Stimulated activated CD8-positive, alpha-beta memory T cell treated with anti-CD3 and anti-CD28 coated beads, Interleukin-15, amount 100 ng/mL, for 48 hours (primary cell): ENCODE measurements at places on chromosomes 6 and 20.

DNA sequence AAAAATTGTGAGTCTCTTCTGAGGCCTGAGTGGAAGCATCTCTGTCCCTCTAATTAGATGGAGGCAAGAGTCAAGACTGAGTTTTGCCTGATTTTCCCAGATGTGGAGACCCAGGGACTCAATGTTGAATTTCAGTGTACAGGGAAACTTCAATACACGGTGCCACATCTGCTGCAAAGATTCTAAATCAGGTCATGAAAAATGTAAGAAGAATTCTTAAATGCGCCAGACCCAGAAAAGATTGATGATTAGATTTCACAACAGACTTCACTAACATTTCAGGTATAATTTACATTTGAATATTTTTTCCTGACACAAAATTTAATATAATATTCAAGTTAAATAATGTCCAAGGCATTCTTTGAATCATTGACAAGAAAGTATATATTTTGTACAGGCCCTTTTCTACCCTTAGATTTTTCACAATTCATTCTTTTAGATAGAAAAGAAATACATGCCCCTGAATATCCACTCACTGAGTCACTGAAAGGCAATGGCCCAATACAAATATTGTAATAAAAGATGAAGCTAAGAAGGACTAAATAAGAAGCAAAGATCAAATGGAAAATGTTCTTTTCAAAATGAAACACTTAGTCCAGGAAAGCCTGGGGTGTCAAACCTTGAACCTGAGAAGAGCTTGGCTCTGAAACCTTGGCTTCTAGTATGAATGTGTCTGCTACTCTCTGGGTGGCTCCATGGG is 18.2 kb upstream of the HDGFL1 start:
- DNase-seq: no peak

DNA sequence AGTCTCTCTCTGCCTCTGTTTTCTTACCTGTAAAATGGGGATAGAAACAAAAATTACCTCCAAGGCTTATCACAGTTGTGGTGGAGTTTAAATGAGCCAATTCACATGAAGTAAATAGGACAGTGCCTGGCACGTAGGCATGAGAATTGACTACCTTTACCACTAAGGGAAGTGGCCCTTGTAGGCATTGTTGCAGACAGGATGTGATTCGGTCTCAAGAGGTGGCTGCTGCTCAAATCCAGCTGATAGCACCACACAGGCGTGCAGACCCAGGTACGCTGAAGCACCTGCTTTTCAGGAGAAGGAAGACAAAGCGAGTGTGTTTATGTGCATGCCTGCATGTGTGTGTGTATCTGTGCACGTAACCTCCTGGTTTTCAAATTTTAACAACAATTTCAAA is 108.6 kb downstream of the EYA2 start:
- no peak for DNase-seq

GRCh38 chr20:51335329-51335841 is 207.1 kb downstream of the NFATC2 start:
- peak; percentile 47 for DNase-seq

DNA sequence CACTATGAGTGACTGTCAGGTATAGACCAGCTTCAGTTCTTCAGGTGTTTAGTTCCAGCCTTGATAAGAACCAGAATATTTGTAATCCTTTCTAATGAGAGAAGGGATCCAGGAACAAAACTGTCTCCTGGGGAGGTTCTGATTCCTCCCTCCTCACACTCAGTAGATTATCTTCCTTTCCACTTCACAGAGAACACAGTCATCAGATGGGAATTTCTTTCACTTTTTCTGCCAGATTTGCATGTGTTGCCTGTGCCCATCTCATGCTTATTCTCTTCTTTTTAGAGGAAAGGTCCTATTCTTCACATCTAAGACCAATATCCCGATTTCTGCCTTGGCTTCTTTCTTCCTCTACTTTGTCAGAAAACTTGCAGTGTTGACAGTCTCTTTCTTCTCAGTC is 50.8 kb downstream of the CD109 start:
- DNase-seq: no peak

DNA sequence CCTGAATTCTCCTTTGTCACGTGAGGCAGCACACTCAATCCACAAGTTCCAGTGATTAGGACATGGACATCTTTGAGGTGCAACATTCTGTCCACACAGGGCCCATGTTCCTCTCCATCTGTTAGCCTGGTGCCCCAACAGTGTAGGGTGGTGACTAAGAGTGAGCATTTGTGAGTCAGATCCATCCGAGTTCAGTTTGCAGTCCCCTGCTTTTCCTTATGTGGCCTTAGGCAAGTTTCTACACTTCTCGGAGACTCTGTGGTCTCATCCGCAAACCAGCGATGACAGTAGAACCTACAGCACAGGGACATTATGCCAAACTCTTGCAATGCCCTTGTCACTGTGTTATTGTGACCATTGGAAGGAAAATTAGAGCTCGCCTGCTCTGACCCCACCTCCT is 178.7 kb upstream of the CDH4 start:
- DNase-seq: no peak

GRCh38 chr6:157246048-157246630 is 77.2 kb downstream of the TMEM242 start:
- no peak for DNase-seq

DNA sequence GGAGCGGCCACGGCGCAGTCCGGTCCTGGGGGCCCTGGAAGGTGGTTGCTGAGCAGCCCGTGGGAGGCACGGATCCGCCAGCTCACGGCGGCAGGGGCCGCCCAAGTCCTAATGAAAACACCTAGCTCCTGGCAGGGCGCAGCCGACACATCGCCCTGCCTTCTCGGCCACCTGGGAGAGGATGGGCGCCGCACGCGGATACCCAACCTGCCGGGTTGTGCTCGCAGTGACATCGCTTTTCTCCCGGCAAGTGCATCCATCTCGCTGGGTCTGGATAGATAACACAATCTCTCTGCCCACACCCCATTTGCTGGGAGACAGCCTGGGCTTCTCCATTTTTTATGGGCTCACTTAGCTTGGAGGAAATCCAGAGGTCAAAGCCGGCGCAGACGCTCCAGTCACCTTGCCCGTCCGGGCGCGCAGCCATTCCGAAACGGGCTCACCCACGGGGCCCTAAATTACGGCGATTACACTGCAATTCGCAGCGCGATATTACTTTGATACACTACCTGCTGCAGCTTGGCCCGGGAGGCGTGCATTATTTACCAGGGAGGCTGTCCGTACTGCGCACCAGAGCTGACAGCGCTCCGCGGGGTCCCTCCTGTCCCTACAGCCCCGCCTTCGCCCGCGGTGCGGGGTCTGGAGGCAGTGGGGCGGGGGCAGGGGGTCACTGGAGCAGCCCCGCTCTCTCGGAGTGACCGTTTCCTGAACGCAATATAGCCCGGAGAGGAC is 36.2 kb upstream of the CCDC167 start:
- no peak for DNase-seq

DNA sequence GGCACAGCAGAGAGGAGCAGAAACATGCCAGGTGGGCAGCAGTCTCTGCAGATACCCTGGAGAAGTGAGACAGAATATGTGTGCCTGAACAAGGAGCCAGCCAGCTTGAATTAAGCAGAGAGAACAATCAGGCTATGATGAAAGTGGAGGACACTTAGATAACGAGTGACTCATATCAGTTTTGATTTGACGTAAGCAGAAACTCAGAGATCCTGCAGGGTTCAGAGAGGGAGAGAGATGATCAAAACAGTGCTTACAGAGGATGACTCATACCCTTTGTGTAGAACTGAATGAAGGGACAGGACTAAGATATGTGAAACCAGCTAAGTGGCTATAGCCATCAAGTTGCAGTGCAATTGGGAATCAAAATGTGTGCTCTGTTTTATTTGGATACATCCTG is 300.7 kb downstream of the TENT5A start:
- DNase-seq: no peak

DNA sequence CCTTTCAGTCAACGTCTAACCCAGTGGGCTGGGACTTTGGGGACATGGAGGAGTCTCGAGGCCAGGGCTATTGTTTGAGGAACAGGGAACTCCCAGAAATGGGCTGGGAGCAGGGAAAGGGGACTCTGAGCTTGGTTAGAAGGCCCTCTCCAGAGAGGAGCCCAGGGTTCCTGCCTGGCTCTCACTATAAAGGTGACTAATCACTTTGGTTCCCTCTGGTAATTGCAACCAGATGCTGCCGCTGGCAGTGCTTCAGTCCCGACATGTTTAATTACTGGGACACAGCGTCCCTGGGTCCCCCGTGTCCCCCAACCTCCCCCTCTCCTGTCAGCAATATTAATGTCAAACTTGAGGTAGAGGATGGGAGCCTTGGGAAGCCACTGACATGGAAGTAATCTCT is 5.0 kb upstream of the GDF5 start:
- no peak for DNase-seq

- no peak for DNase-seq
Measured at GRCh38 chr20:10634211-10634610, 39.6 kb downstream of the JAG1 start.

- no peak for DNase-seq
Measured at GRCh38 chr6:149751239-149751638, 1.7 kb downstream of the PCMT1 start.

DNA sequence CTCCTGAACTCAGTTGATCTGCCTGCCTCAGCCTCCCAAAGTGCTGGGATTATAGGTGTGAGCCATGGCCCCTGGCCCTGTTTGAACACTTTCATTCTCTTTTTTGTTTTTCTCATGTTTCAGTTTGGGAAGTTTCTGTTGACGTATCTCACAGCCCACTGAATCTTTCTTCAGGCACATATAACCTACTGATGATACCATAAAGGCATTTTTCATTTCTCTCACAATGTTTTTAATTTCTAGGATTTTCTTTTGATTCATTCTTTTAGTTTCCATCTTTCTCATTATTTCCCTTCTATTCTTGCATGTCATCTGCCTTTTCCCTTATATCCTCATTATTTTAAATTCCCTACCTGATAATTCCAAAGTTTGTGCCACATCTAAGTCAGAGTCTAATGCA is 58.5 kb upstream of the EZR start:
- DNase-seq: no peak

- no peak for DNase-seq
Measured at GRCh38 chr20:4985658-4986057, 15.7 kb downstream of the SLC23A2 start.

GRCh38 chr6:103578115-103578514 is 1281.6 kb downstream of the HACE1 start:
- DNase-seq: no peak

- no peak for DNase-seq
Measured at GRCh38 chr6:15408758-15409157, 162.9 kb downstream of the JARID2 start.

GRCh38 chr6:100229512-100229911 is 235.2 kb downstream of the SIM1 start:
- DNase-seq: no peak

DNA sequence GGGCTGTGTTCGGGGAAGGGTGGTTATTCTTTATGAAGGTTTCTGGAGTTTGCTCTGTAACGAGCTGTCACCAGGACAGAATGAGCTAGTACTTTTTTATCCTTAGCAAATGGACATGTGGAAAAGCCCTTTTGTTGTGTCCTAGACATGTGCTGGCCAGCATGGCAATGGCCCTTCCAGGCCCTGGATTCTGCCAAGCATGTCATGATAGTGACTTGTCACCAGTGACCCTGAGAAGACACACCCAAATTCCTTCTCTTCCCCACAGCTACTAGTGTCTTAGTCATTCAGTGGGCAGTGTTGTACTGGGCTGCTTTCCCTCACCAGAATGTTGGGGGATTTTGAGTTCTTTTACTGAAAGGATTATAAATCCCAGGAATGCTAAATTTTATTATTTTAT is 74.0 kb upstream of the XRN2 start:
- DNase-seq: no peak

DNA sequence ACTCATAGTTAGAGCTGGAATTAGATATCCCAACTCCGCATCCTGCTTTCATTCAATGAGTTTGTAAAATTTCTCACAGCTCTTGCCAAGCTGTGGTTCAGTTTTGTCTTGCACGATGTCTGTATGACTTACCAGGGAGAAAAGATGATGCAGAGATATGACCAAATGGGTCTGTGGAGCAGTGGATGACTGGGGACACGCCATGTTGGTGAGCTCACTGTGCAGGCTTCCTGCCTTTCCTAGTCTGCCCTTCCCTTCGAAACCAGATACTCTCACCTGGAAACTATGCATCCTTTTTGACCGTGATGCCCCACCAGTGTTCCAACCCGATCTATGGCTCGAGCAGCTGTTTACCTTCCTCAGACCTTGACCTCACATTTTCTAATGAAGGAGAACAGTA is 262.7 kb upstream of the BMP2 start:
- DNase-seq: no peak

DNA sequence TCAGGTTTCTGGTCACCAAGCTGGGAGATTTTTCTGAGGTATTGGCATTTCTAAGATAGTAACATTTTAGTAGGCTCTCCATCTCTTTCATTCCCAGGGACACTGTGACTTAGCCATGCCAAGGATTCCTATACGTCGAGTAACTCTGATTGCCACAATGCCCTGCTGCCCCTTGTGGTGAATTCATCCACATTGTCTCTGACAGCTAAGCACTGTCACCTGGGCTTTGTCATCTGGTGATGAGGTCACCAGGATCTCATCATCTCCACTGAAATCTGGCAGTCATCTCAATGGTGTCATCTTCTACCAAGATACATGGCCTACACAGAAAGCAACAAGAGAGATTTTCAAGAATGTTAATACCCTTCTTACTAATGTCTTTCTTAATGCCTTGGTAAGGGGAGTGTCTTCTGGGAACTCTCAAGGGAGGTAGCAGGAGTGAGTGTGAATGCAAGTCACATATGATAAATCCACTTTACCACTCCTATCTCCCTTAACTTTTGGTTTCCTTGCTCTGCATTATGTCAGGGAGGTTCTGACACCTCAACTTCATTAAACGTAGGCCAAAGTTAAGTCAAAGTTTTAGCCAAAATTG is 246.7 kb downstream of the CD109 start:
- no peak for DNase-seq

- no peak for DNase-seq
Measured at GRCh38 chr6:64527899-64528298, 892.3 kb downstream of the PHF3 start.

DNA sequence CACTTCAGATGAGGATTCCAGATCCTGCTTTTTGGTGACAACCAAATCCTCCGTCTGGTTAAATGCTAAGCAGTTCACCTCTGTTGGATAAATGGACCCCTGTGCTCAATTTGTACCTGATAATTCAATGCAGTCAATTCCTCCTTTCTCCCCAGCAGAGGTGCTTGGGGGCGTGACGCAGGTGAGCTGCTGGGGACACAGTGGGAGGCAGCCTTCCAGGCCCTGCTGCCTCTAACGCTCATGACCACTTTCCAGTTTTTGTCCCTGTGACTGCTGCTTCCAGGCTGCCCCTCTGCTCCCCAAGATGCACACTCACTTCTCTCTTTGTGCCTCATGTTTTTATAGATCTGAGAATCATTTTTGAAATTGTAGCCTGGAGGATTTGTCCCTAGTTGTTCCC is 78.5 kb downstream of the TTLL2 start:
- DNase-seq: no peak
